ENCODE measurements at places on chromosomes 6 and 20. TPM values are rescaled to one million over a fixed set of nuclear protein-coding genes. Genes with fewer than 3 reads are reported as not detected.

DNA sequence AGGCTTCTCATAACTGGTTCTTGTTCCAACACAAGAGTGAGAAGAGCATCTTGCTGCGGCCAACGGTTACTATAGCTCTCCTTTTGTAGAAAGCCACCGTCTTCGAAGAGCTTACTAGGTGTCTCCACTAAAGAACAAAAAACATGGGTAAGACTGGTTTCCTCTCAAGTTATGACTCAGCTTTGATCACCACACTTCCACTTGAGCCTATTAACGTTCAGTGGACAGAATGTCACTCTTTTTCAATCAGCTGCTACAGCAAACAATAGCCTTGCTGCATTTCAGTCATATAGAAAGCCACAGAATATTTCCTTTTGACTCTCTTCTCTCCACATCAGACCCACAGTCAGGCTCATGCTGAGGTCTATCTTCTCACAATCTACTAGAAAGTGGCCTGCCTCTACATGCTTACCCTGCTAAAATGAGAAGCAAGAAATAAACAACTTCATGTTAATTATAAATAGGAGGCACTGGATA is 243.5 kb upstream of the PREP start:
- no peak for DNase-seq

DNA sequence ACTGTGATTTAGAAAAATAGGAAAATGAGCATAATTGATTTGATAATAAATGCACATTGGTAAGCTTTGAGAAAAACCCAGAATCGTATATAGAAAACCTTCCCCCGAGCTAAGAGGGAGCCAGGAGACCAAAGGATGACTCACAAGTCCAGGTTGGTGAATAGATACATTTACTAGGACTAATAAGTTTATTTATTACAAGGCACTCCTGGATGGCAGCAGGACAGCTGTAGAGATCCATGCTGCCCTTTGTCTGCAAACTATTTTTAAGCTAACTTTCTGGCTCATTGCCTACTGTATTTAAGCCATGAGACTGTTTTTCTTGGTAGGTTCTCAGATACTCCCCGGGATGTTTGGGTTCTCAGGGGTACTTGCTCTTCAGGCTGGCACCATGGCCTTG is 13.4 kb downstream of the CASP8AP2 start:
- no peak for DNase-seq

- DNase-seq, result no peak
Observed at GRCh38 chr6:158313989-158314388, 1.7 kb downstream of the TULP4 start.

DNA sequence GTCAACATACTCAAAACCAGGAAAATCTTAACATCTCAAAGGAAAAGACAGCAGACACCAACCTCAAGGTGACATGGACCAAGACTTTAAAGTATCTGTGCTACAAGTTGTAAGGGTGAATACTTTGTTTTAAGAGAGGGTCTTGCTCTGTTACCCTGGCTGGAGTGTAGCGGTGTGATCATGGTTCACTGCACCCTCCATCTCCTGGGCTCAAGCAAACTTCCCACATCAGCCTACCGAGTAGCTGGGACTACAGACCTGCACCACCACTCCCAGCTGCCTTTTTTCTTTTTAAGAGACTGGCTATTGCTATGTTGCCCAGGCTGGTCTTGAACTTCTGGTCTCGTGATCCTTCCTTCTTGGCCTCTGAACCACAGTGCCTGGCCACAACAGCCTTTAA is 9.7 kb downstream of the AMD1 start:
- no peak for DNase-seq

- no peak for DNase-seq
Observed at GRCh38 chr6:84811351-84811750, 47.0 kb upstream of the TBX18 start.

GRCh38 chr6:101851911-101852310 is 458.4 kb downstream of the GRIK2 start:
- DNase-seq, result no peak

DNA sequence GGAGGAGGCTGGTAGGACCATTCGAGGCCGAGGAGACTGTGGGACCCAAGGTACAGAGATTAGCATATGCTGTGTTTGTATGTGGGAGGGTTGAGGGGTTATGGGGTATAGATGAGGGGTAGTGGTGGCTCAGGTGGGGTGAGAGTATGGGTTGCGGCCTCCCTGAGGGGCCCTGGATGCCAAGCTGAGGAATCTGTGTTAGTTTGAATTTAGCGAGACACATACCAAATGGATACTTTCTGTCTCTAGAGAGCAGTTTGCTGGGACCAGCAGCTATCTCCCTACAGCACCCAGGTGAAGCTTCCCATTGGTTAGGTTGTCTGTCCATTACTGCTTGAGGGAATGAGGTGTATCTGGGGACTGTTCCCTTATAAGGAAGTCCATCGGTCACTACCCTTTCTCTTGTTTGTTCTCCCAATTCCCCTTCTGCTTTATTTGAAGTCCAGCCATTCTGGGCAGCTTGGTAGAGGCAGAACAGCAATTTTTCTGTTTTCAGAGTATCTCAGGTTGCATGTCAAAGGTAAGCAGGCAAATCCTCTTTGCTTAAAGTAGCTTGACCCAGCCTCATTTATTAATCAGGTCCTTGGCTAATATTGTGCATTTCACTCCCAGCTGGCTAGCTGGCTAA is 15.2 kb downstream of the CHMP4B start:
- no peak for DNase-seq

DNA sequence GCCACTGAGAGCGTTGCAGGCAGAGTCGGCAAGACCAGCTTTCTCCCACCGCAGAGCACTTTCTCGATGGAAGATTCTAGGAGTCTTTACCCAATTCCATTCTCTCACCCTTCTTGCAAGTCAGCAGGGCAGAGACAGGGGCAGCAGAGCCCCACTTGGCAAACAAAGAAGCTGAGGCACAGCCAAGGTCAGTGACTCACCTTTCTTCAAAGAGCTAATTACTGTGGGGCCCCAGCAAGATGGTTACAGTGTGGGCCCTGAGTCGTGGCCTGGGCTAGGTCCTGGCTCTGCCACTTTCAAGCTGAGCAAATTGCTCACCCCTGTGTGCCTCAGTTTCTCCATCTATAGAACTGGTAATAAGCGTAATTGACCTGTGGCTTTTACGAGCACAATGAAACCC is 277.0 kb downstream of the PREX1 start:
- DNase-seq, result no peak

- DNase-seq, result no peak
Observed at GRCh38 chr6:144543006-144543871, 258.1 kb downstream of the UTRN start.

GRCh38 chr6:391559-392440 is at the start of gene IRF4:
Gene IRF4 (plus strand): TSS chr6:391752. CDS start chr6:393153, 1,401 bp downstream.
- no peak for DNase-seq

DNA sequence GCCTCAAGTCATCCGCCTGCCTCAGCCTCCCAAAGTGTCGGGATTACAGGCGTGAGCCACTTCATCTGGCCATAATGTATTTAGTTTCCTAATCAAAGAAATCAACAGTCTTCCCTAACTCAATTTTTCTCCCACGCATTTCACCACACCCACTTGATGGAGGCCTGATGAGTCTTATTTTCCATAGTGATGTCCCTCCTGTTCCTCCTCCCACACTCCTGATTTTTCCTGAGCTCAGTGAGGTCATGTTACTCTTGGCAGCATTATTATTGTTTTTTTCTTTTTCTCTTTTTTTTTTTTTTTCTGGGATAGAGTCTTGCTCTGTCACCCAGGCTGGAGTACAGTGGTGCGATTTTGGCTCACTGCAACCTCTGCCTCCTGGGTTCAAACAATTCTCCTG is 8.9 kb downstream of the ABRACL start:
- DNase-seq, result no peak

- no peak for DNase-seq
Observed at GRCh38 chr6:71301546-71301945, 12.9 kb downstream of the OGFRL1 start.

DNA sequence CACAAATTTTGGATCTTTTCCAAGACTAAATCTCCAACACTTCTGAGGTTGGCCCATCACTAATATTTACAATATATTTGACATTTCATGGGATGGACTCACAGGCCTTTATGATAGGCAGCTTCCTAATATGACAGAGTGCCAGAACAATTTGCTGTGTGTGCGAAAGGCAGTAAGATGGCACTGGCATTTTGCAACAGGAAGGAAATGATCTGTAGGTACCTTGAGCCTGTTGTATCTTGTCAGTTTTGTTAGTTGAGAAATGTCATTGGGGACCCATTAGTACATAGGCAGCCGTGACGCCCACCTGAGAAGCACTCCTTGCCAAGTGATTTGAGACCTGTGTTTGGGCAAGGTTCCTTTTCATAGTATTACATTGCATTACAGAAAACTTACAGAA is 153.4 kb upstream of the HEY2 start:
- DNase-seq, result no peak

DNA sequence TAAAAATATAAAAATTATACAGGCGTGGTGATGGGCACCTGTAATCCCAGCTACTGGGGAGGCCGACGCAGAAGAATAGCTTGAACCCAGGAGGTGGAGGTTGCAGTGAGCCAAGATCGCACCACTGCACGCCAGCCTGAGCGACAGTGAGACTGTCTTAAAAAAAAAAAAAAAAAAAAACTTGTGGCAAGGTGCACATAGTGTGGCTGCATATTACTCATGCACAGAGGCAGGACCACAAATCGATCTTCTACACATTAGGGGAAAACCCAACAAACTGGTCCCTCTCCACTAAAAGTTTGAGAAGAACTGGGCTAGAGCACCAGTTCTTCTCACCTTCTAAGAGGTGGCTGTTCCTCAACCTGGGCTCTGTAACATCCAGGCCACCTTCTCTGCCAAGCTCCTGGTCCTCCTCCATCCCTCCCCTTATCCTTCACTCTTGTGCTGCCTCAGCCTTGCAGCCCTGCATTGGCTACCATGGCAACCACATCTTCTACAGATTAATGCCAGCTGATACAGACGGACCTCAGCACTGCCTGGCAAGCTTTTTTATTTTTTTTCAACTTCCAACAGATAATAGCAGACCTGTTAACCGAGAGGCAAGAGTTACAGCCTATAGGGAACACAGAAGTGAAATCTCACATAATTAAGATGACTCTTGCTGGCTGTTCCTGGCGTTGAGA is 88.0 kb downstream of the ATP9A start:
- DNase-seq, result no peak

GRCh38 chr6:89597988-89598387 is 40.6 kb downstream of the LYRM2 start:
- DNase-seq, result no peak

DNA sequence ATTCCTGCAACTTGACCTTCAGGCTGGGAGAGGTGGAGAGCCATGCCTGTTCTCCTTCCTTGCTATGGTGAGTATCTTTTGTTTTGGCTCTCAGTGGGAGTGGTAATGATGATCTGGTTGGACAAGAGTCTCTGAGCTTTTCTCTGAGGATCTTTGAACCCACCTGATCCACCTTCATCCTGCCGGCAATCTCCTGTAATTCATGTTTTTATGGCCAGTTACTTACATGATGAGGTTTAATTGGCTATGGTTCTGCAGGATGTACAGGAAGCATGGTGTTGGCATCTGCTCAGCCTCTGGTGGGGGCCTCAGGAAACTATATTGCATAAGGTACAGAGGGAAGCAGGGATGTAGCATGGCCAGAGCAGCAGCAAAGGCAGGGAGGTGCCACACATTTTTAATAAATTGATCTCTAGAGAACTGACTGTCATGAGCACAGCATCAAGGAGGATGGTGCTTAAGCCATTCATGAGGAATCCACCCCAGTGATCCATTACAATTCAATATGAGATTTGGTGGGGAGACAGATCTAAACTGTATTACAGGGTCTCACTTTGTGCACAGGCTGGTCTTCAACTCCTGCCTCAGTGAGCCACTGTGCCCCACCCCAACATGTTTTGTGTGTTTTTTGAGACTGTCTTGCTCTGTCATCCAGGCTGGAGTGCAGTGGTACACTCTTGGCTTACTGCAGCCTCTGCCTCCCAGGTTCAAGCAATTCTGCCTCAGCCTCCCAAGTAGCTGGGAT is 10.0 kb downstream of the HSPA1B start:
- no peak for DNase-seq

DNA sequence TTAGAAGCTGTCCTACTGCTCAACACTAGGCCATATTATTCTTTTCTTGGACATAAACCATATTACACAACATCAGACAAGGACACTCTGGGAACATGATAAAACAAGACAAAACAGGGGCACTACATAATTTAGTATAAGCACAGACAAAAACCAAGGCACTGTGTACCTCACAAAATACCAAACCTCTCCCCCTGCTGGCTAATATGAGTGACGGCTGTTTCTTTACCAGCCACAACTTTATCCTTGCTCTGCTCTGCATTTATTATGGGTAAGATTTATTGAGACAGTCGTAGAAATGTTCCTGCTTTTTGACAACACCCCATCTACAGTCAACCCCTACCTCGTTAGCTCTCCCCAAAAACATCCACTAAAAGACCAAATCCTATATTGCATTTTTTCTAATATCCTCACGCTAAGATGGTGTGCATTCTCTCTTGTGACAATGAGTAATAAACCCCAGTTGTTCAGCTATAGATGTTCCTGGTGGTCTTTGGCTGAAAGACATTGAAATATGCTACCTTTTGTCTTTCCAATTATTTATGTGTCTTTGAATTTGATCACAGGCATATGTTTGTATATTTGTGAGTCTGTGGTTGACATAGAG is 23.8 kb upstream of the POLR1H start:
- DNase-seq, result no peak

- DNase-seq, result no peak
Observed at GRCh38 chr6:43273707-43274106, 24.4 kb upstream of the SLC22A7 start.

DNA sequence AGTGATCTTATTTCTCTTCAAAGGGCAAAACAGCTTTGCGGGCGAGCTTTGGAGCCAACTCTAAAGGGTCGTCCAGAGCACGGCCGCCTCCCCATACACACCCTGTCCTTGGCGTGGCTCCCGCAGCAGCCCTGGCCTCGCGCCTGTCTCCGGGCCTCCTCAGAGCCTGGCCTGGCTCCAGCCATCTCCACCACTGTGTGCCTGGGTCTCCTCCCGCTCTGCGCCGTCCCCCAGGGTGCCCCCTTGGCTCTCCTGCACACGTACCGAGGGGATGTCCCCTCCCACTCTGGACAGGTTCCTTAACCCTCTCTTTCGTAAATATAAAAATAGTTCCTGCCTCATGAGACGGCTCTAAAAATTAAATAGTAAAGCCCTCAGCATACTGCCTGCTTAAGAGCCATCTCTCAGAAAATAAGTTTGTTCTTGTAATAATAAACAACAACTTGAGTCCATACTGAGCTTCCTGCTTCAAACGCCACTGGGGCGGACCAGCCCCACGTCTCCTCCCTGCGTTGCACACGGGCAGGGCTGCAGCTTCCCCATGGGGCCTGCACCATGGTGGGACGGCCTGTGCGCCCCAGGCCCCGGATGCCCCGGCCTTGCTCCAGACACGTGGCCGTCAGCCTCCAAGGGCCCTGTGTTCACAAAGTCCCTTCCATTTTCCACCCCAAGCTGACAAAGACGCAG is 226.2 kb downstream of the TTLL2 start:
- DNase-seq, result peak; percentile 5

Gene BCAS1
- total RNA-seq, result 3.0 TPM

Gene NDUFAF5
- 30.4 TPM for total RNA-seq

Gene TRIM40
- total RNA-seq, result not detected

Gene MAFB
- total RNA-seq, result 11.1 TPM

Gene ZC2HC1B
- 0.31 TPM for total RNA-seq

Gene HSPA1L
- 4.4 TPM for total RNA-seq

Gene ARMC12
- 0.47 TPM for total RNA-seq

Gene RAET1G
- total RNA-seq, result not detected

Gene OR2H2
- not detected for total RNA-seq

Gene SNX9
- total RNA-seq, result 19.2 TPM

Gene PRDM1
- total RNA-seq, result 1.4 TPM
